Stromal cell of bone marrow (primary cell): ENCODE measurements at places on chromosomes 12 and 14.

DNA sequence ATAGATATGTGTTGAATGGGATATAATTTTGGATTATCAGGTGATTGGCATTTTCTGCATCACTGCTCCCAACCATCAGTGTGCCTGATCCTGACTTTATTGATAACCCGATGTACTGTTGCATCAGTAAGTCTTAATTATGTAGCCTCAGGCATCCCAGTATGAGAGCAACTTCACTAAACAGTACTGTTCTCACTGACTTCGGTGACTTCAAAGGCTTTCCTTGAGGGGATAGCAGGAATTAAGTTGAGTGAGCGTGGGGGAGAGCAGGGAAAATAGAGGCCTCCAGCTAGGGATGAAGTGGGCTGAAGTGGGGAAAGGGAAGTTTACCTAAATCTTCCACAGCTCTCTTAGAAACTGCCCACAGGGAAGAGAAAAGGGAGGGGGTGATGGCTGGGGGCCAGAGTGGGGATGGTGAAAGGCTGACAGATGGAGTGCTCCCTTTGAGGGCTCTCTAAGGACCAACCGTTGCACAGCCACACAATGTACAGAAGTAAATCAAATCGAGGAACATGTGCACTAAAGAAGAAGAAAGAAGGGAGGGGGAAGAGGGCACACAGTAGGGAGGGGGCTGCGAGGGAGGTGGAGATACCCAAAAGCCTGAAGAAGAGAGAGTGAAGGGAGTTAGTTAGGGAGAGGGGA lies 10.7 kb upstream of the NEUROD4 start:
- no peak for DNase-seq

GRCh38 chr14:67079846-67080245 lies 109.4 kb upstream of the GARIN2 start:
- no peak for DNase-seq

DNA sequence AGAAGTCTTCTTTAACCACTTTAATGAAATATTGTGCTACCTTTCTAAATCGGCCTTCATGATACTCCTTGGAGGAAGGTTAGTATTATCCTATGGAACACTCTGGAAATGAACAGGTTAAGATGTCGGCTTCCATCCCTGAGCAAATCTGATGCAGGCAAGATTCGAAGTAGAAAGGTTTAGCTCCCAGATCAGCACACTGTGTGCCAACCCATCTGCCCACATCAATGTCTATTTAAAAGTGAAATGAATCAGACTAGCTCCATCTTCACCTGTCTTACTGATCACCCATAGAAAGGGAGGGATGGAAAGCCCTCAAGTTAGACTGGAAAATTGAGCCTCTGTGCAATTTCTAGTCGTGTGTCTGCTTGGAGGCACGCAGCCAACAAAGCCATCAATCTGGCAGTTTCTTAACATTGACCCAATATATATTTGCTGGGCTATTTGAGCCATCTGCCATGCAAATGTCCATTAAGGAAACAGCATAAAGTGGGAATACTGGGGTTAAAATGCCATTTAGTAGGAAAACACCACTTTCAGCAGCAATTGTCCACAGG lies 506.1 kb downstream of the RMST start:
- no peak for DNase-seq

DNA sequence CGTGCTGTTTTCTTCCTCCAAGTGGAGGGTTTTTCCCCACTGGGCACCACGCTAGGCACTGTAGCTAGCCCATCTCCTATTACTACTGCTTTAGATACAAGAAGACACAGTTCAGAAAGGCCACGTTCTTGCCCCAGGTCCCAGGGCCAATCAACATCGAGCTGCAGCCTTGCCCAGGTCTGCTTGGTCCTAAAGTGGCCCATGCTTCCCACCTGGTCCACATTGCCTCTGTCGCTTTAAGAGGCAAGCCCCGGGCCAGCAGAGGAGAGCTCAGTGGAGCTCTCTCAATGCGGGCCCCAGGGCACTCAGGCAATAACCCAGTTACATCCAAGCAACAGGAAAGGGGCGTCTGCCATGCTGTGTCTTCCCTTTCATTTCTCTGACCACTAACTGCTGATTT lies 148.1 kb downstream of the CALM1 start:
- DNase-seq, result no peak

- no peak for DNase-seq
These were observed 170.6 kb upstream of the CCDC196 start for GRCh38 chr14:66315548-66315947.

DNA sequence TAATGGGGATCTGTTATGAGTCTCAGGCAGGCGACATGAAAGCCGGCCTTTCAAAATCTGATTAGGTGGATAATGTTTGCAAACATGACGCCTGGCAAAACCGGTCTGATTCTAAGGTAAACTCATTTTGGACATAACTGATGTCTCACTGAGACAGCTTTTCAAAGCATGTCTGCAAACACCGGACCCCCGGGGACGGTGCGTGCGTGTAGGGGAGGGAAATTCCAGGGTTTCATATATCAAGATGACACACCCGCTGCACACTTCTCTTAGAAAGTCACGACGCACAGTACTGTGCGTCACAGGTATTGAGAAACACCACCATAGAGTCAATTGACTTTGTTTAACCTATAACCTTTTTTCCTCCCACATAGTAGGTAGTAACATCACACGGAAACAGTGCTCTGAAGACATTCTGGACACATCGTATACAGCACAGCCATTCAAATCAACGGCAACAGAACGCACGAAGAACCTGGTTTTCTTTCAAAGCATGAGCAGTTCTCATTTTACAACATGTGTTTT lies 43.9 kb upstream of the TESC start:
- no peak for DNase-seq

GRCh38 chr12:54719691-54720090 lies 71.5 kb upstream of the DCD start:
- no peak for DNase-seq

DNA sequence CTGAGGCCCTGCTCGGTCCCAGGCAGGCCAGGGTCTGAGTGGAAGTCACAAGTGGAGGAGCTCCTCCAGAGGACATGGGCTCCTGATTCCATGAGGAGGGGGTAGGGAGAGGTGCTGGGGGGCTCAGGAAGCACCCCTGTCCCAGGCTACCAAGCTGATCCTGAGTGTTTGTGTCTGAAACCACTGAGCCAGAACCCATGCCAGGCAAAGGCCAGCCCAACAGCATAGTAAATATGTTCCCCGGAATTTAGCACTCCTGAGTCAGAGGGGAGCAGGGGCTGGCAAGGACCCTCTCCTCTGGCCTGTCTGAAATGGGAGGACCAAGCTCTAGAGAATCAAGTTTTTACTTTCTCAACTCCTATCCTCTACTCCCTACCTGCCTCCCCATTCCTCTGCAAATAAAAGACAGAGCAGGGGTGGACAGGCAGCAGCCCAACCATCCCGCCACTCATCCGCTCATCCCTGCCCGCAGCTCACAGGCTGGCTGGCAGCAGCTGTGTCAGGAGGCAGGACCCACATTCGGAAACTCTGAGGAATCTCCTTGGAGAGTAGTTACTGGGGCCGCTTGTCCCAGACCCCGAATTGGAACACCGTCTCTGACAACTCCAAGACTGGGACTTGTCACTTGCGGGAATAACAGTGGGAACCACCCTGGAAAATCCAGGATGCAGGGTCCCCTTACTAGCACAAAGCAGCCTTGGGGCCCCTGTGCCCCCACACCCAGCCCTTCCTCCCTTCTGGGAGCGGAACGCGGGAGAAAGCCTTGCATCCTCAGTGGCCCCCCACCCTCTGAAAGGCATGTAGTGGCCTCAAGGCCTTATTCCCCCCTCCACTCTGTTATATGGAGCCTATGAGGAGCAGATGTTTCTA lies 102.5 kb downstream of the ZFP36L1 start:
- DNase-seq, result no peak

DNA sequence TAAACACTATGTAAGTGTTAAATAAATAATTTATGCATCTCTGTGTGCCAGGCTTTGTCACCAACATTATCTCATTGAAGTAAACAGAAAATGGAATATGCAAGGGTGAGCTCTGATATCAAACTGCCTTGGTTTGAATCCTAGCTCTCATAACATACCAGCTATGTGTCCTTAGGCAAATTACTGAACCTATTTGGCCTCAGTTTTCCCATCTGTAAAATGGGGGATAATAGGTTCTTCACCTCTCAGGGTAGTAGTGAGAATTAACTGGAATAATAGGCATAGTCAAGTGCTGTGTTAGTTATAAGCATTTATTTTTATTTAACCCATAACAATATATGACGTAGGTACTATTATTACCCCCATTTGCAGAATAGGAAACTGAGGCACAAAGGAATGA lies 190.8 kb upstream of the SRRM4 start:
- DNase-seq, result no peak

DNA sequence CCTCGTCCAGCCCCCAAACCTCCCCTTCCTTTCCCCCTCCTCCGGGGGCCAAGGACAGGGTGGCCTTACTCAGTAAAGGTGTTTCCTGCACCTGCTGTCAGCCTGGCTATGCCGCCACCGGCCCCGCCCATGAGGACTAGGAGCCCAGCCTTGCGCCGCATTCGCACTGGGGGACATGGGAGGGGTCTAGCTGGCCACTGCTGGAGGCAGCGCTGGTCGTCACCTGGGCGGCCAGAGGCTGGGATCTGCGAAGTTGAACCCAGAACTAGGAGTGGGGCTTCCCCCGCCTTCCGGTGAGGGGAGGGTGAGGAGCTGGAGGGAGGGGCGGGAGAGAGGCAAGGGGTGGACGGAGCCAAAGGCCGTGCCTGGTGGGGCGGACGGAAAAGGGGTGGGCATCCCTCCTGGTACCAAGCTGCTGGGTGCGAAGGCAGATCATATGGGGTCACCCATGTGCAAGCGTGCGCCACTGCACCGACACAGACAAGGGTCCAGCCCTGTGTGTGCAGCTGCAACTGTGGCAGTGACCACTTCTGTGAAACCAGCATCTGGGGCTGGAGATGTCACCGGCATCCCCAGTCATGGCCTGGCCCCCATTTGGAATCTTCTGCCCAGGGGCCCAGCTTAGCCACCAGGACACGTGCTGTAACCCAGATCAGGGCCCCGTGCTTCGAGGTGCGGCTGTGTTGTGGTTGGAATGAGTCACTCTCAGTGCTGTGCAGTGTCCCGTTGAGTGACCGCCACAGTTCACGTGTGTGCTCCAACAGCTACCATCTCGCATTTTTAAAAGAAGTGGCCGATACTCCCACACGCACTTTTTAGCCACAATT lies 8.5 kb downstream of the AMN start:
- no peak for DNase-seq

DNA sequence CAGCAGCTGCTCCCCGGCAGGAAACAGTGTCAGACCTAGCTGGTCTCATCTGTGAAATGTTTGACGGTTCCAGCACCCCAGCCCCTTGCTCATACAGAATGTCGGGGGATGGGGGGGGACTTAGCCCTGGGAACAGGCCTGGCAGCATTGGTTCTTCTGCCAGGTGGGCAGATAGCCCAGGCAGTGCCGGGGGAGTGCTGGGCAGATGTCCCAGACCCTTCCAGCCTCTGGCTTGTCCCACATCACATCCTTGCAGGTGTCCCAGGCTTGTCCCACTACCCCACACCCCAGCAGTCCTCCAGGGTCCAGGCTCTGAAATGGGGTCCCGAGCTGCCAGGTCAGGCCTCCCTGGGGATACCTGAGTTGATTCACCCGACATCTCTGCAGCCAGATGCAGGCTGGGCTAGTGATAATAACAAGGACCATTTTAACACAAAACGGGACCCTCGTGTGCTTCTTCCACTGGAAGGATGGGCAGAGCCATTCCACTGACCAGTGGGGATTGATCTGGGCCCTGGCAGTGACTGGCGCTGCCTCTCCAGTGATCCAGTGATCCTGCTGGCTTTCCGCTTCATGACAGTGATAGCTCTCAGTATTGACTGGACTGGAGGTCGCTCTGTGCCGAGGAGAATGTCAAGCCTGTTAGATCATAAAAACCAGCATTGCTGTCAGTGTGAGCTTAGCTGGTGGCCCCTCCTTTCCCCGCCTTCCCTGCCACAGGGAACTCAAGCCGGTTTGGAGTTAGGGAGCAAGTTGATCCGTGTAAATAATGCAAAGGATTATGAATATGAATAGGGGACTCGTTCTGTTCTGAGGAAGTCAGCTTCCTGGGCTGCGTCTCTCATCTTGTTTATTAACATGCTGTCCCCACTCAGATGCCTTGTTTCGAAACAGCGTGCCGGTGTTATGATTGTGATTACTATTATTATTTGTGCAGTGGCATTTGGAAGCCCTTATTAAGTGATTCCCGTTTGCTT lies 180.6 kb downstream of the AACS start:
- no peak for DNase-seq

DNA sequence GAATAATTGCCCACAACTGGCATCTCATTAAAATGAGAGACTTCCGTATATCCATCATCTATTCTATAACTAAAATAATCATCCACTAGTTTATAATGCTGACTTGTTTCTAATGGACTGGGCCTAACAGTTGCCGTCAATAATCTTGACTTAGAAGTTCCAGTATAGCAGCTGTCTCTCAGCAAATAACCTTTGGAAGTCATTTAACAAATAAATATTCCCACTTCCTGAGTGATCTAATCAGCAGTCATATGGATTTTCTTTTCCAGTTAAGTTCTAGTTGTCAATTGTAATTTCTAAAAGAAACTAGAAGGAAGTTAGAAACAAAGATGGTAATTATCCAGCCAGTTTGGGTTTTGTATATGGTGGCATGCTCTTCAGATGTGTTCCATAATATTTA lies 177.8 kb downstream of the GXYLT1 start:
- DNase-seq, result no peak
